ENCODE measurements at places on chromosomes 7 and 10.

GRCh38 chr7:64892116-64892515, 11.0 kb upstream of the ZNF273 start:
- peak; percentile 1 for DNase-seq

DNA sequence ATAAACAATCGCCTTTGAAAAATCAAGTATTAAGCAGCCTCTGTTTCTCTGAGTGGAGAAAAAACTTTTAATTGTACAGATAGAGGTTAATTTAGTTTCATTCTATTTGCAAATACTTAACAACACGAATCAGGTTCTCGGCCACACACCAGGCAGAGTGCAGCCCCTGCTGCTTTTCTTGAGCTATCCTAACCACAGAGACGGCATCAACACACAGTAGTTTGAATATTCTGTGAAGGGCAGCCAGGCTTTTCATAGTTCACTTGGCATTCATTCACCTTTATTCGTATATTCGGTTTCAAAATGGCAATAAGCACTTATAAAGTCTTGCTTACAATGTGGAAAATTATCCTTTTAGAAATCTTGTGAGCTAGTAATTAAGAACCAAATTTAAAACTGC, 5.7 kb downstream of the ADARB2 start:
- DNase-seq: no peak

DNA sequence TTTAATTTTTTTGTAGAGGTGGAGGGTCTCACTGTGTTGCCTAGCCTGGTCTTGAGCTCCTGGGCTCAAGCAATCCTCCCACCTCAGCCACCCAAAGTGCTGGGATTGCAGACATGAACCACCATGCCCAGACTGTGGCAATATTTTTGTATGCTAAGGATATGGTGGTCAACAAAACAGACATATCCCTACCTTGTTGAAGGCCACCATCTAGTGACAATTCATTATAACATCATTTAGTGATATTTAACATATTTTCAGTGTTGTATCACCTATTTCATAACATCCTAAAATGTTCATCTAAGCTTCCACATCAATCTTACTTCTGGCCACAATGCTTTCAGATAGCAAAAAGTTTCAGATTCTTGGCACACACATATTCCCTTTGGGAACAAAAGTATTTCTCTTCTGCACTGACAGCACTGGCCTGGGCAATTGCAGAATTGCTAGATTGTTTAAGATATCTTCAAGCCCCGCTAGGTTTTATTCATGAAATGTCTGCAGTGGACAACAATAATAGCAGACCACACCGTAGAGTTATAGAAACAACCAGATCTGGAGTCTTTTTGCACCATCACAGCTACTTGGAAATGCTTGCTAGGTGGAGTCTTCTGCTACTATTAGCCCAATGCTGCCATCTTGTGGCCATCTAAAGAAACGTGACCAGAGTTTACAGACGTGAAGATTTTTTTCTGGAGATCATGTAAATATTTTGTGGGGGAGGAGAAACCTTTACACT, 58.4 kb downstream of the DNAJC12 start:
- DNase-seq: peak; percentile 57

- no peak for DNase-seq
Observed at GRCh38 chr10:124240839-124241291, 147.5 kb upstream of the CHST15 start.

- DNase-seq: no peak
Observed at GRCh38 chr7:73541722-73542121, 15.8 kb downstream of the BCL7B start.

GRCh38 chr7:113840954-113841353, 77.9 kb downstream of the PPP1R3A start:
- no peak for DNase-seq

- DNase-seq: no peak
Observed at GRCh38 chr10:30366829-30367228, 17.8 kb upstream of the MTPAP start.

DNA sequence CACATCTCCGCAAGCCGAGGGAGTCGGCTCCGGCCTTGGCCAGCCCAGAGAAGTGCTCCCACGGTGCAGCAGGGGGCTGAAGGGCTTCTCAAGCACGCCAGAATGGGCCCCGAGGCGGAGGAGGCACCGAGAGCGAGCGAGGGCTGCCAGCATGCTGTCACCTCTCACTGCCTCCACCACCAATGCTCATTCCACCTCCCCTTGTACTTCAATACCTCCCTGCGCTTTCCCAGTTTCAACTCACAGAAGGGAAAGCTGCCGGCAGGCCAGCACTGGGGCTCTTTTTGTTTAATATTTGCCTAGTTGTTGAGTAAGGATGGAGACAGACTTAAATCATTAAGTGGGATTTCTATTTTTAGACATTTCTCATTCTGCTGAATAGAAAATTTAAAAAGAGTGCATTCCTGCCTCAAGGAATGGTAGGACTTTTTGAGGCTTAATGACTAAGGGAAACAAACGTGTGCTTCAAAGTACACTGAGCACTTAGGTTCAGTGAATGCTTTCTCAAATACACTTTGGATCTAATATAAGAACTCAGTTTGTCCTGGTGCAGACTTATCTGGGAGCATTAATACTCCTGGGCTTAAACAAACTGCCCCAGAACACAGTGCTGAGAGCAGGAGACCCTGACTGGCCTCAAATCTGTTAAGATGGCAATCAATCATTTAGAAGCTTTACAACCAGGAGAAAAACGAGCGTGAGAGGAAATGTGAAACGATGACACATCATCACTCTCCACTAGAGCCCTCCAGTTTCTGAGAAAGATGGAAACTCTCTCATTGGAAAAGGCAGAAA, 131.2 kb downstream of the RALA start:
- peak; percentile 57 for DNase-seq
